Mammary epithelial cell (primary cell): ENCODE measurements at places on chromosomes 7 and 10. TPM values are rescaled to one million over a fixed set of nuclear protein-coding genes. Genes with fewer than 3 reads are reported as not detected.

DNA sequence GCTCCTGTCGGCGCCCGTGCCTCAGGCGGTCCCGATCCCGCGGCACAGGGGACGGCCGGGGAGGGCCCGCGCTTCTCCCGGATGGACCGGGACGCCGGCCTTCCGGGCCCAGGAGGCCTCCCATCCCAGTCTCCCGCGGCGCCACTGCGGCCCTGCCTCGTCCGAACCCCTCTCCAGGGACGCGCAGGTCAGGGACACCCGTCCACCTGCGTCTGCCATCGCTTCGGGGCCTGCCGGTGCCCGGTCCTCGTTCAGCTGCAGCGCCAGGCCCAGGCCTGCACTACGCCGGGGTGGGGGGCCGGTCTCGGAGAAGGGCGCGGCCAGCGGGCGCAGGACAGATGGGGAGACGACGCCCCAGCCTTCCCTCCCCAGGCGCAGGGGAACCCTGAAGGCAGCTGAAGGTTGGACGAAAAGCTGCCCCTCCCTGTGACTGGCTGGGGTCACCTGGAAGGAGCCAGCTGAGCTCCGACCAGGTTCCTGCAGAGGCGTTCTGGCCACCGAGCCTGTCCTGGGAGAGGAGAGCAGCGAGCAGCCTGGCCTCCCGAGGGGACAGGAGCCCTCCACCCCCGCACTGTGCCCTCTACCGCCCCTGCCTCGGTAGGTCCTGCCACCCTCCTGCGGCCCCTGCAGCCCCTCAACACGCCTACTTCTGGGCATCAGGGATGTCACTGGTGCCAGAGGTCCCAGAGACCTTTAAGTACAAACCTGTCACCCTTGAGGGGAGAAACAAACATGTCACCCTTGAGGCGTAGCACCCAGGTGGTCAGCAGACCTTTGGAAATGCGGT, 84.3 kb downstream of the LANCL2 start:
- DNase-seq: no peak

DNA sequence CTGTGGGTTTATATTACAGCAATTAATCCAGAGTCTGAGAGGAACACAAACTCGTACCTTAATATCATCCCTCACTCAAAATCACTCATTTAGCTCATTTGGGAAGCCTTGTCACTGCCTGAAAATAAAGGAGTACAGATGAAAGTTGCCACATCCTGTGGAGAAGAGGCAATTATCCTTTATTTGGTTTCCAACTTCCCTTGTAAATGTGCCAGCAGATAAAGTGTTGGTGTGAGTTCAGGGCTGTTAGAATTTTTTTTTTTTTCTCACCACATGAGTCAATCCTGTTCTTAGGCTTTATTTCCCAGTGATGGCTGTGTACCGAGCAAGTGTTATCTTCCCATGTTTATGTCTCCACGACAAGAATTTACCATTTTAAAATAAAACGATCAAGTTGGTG, 99.0 kb upstream of the SMIM30 start:
- DNase-seq: no peak

DNA sequence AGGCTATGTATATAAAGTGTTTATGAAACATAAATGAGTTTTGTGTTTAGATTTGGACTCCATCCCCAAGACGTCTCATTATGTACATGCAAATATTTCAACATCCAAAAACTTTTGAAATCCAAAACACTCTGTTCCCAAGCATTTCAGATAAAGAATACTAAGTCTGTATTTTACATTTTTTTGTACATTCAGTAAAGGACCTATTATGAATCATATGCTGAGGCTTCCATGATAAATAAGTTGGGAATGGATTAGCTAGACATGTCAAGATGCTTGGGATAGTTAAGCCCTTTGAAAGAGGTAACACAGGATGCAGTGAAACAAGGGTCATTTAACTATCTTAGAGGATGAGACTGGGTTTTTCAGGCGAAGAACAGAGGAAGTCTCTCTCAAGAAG, 262.9 kb downstream of the SNX13 start:
- DNase-seq: peak; percentile 65

GRCh38 chr7:32588657-32589056, 93.4 kb downstream of the AVL9 start:
- peak; percentile 52 for DNase-seq

GRCh38 chr10:20890491-20891337, 6.4 kb downstream of the NEBL start:
- DNase-seq: peak; percentile 54

DNA sequence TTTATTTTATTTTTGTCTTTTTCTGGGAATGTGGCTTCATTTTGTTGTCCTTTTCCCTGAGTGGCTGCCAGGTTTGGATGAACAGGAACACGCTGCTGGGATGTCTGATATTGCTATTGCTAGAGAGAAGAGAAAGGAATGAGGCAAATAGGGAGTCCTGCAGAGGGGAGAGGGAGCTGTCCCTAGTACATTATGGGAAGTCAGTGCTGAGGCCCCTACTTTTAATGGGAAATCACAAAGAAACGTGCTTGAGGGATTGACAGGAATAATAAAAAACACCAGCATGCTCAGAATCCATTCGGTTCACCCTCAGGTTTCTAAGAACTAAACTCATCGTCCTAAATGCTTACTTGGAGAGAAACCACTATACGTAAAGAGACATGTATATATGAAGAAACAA, 306.6 kb downstream of the PLXNA4 start:
- no peak for DNase-seq

DNA sequence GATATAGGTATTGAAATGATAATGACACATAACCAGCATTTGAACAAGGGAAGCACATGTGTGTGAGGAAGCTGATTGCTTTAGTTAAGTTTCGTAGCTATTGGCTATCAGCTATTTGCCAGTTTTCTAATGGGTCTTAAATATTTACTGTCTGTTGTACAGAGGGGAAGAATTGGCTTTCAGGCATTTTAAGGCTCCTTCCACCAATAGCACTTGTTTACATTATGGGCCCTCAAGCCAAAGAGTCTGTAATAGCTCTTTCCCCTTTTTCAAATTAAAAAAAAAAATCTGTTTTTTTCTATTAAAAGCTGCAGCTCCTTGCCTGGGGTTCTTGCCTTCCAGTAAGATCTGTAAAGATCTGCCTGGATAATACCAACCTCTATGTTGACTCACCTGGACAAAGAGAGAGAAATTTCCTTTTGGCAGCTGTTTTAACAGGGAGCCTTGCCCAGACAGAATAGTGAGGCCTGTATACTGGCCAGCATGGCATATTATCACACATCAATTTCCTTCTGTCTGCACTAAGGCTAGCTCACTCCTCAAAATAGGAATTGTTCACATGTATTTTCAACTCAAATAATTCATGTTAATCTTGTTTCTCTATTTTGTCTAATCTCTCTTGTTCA, 104.7 kb upstream of the LRGUK start:
- DNase-seq: peak; percentile 50

- DNase-seq: no peak
Observed at GRCh38 chr7:103764901-103765300, 224.6 kb downstream of the RELN start.

DNA sequence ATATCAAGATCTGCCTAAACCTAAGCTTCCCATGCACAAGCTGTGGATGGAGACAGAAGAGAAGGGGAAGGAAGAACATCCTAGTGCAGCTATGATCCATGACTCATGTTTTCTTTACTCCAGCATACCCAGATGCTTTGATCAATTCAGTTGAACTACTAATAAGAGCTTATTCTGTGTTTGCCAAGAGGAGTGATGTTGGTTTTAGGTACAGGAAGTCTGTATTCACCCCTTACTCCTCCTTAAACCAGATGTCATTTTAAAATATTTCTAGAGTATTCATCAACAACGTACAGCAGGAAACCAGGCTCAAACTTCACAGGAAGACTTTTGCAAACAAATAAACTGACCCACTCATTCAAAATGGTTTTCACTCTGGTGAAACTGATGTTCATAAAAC, 29.2 kb downstream of the PANK1 start:
- no peak for DNase-seq

DNA sequence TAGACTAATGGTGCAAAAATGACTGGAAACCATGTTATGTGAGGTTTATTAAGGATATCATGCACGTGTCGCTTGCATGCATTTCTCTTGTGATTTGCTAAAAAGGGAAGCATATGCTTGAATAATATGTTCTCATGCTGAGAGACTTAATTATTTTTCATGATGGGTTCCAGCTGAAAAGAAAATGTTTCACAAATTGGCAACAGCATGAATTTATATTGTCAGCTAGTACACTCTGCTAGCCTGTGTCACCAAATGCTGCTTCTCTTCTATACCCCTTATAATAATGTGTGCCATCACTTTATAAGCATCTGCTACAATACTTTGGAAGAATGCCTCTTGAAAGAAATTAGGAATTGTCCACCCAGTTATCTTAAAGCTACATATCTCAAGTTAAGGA, 63.0 kb downstream of the GNAI1 start:
- no peak for DNase-seq

DNA sequence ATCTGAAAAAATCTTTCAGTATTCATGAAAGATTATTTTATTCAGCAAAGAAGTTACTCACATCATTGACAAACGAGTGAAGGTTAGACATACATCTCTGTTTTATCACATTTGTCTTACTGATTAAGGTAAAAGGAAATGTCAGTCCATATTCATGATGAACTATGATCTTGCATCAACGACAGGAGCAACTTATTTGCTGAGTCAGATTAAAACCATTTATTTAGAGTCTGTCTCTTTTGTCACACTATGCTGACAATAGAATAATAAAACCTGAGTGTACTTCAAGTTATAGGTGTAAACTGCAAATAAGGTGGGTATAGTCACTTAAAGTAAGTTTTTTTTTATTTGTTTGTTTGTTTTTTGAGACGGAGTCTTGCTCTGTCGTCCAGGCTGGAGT, 216.5 kb upstream of the SEMA3C start:
- DNase-seq: no peak

DNA sequence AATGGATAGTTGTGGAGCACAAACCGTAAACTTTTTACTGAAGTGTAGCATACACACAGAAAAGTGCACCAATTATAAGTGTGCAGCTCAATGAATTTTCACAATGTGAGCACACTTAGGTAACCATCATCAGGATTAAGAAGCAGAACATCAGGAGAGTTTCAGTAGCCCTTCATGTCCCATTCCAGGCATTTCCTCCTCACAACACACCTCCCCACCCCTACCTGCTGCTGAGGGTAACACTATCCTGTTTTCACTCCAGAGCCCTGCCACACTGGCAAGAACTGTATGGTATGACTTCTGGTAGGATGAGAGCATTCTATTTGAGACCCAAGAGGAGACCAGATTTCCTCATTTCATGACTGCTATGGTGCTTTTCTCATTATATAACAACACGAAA, 166.5 kb downstream of the PPP1R3A start:
- no peak for DNase-seq

DNA sequence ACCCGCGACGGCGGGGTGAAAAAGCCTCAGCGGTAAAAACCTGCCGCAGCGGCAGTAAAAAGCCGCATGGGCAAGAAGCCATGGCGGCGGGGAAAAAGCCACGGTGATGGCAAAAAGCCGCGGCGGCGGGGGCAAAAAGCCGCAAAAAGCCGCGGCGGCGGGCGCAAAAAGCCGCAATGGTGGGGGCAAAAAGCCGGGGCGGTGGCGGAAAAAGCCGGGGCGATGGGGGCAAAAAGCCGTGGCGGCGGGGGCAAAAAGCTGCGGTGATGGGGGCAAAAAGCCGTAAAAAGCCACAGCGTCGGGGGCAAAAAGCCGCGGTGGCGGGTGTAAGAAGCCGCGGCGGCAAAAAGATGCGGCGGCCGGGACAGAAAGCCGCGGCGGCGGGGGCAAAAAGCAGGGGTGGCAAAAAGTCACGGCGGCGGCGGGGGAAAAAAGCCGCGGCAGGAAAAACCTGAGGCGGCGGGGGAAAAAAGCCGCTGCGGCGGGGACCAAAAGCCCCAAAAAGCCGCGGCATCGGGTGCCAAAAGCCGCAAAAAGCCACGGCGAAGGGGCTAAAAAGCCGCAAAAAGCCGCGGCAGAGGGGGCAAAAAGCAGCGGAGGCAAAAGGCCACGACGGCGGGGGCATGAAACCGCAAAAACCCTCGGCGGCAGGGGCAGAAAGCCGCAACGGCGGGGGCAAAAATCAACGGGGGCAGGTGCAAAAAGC, 488.5 kb downstream of the ZNF33B start:
- no peak for DNase-seq

- no peak for DNase-seq
Observed at GRCh38 chr10:5560817-5561703, 36.3 kb downstream of the CALML3 start.

DNA sequence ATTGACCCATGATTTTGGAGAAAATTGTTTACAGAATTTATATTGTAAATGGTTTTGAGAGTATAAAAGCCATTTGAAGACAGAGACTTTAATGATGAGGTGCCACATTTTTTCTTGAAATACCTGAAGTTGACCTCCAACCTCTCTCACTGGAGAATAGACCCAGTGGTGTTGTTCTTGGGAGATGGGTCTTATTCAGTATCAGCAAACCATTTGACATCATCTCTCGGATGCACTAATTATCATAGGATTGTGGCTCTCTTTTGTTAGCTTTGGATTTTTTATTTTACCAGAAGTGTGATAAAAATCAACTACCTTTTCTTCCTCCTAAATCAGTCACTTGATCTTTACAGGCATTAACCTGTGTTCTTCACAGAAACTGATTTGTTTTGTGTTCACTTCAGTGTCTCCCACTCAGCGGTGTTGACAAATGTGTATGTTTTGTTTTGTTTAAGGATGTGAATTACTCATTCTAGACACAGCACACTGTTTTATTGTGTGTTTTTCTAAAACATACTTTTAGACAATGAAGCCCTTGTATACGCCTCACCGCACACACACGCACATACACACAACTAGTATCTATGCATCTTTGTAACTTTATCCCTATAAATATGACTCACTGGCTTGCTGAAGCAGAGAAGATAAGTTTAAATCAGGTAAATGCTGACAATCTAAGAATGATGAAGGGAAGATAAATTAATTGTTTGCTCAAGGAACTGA, 455.6 kb downstream of the INHBA start:
- DNase-seq: peak; percentile 97

GRCh38 chr7:15703732-15704131, 17.2 kb upstream of the MEOX2 start:
- no peak for DNase-seq

Gene CDHR1
- 16.0 and 27.4 TPM in 2 replicates for total RNA-seq

Gene FAM25G
- not detected for total RNA-seq

Gene CLDN3
- total RNA-seq: 0.83 TPM

Gene PAPSS2
- total RNA-seq: 3.8 TPM

Gene STOX1
- 0.17 TPM for total RNA-seq

Gene MOGAT3
- total RNA-seq: not detected in 2 replicates
